ENCODE measurements at places on chromosomes 13 and 19. TPM values are rescaled to one million over a fixed set of nuclear protein-coding genes. Genes with fewer than 3 reads are reported as not detected.

DNA sequence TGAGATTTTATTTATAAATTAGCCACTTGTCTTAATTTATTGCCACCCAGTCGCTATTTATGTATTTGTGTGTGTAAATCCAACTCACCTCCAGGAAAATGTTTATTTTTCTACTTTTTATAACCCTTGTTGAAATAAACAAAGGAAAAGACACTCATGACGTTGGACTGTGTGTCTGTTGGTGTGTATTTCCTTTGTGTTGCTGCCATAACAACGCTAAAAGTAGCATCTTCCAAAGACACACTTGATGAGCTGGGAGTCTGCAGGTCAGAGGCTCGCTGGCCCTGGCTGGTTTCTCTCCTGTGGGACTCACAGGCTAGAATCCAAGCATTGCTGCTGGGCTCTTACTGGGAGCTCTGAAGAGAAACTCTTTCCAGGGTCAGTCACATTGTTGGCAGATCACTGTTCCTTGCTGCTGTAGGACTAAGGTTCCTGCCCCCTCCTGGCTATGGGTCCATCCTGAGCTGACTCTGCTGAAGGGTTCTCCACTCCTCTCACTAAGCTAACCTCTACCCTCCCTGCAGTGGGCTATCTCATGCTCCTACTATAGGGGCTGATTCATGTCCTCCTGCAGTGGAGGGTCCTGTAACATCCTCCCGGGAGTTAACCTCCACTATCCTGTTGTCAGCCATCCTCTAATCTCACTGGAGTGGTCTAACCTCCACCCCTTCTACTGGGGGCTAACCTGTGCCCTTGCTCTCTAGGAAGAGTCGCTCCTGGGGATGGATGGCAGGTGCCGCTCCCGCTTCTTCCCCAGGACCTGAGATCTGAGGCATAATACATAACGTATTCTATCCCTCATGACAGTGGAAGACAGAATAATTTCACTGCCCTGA lies 2.1 kb downstream of the IFNL2 start:
- no peaks in the 10 kb centered on the region for H3K36me3 ChIP-seq
- no peak overlapping the region for H3K4me3 ChIP-seq
- no peak overlapping the region for H3K27ac ChIP-seq
- H3K4me1 ChIP-seq = no peaks in the 10 kb centered on the region

GRCh38 chr19:17420475-17420924 lies 653 bp downstream of the MVB12A start:
- peaks cover 4% of the 10 kb centered on the region for H3K4me1 ChIP-seq
- H3K4me3 ChIP-seq = peak overlapping the region; percentile 67
- no peaks in the 10 kb centered on the region for H3K36me3 ChIP-seq
- H3K27ac ChIP-seq = no peak overlapping the region
- DNase-seq = peak; percentile 47

- H3K27me3 ChIP-seq = peaks cover 4% of the 10 kb centered on the region
- DNase-seq = no peak
- no peaks in the 10 kb centered on the region for H3K4me1 ChIP-seq
- H3K27ac ChIP-seq = no peak overlapping the region
These were observed 9.2 kb upstream of the GSX1 start for GRCh38 chr13:27783111-27783510.

GRCh38 chr19:3818466-3818865 lies 32.3 kb upstream of the MATK start:
- H3K27ac ChIP-seq = no peak overlapping the region
- no peaks in the 10 kb centered on the region for H3K4me1 ChIP-seq
- H3K27me3 ChIP-seq = no peaks in the 10 kb centered on the region
- DNase-seq = no peak
- no peak overlapping the region for H3K4me3 ChIP-seq

- DNase-seq = no peak
- no peak overlapping the region for H3K27ac ChIP-seq
- H3K4me3 ChIP-seq = no peak overlapping the region
- no peaks in the 10 kb centered on the region for H3K27me3 ChIP-seq
- H3K4me1 ChIP-seq = no peaks in the 10 kb centered on the region
- no peaks in the 10 kb centered on the region for H3K36me3 ChIP-seq
These were observed 275.6 kb downstream of the TSHZ3 start for GRCh38 chr19:31073485-31074198.

DNA sequence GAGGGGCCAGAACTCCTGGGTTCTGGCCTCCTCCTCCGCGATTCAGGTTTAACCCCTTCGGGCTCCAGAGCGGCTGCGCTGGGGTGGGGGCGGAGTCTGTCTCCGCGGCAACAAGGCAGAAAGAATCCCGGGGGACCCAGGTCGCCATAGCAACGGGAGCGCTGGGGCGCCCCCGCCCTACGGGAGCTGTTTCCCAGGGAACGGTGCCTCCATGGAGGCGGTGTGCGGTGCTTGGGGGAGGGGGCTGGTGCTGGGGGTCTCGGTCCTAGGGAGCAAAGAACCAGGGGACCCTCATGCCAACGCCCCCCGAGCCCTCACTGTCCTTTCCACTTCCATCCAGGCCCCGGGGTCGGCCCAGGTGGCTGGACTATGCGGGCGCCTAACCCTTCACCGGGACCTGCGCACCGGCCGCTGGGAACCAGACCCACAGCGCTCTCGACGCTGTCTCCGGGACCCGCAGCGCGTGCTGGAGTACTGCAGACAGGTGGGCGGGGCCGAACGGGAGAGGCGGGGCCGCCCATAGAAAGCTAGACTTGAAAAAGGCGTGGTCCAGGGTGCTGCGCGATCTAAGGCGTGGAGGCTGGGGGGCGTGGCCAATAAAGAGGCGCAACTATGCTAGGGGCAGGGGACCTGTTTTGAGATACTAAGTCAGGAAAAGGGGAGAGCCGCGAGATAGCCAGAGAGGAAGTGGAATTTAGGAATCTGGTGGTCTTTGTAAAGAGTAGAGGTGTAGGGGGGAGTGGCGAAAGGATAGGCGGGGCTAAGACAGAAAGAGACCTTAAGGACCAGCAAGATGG lies 1.2 kb downstream of the APLP1 start:
- peaks cover 11% of the 10 kb centered on the region for H3K27me3 ChIP-seq
- H3K27ac ChIP-seq = no peak overlapping the region
- DNase-seq = peak; percentile 71
- no peak overlapping the region for H3K4me3 ChIP-seq
- H3K4me1 ChIP-seq = peaks cover 7% of the 10 kb centered on the region

- no peak overlapping the region for H3K4me3 ChIP-seq
- no peak for DNase-seq
These were observed 2.7 kb downstream of the SLITRK1 start for GRCh38 chr13:83879431-83880171.

DNA sequence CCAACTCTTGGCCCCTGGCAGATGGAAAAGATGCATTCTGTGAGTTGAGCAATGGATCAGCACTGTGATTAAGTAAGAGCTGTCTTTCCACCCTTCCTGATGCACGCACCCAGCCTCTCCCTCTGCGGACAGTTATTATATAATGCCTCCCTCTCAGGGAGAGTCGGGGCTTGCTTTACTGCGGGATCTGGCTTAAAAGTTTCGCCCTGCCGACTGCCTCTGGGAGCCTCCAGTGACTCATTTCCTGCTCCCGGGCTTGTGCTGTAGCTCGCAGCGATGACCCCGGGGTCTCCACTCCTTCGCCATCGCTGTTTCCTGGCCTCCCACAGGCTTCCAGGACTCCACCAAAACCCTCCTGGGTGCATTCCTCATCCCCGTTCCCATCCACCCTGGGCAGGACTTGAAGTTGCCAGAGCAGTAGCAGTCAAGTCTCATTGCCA lies 107.4 kb upstream of the SLC7A1 start:
- no peak overlapping the region for H3K27ac ChIP-seq
- no peak for DNase-seq
- no peaks in the 10 kb centered on the region for H3K36me3 ChIP-seq
- no peaks in the 10 kb centered on the region for H3K4me1 ChIP-seq
- no peak overlapping the region for H3K4me3 ChIP-seq

DNA sequence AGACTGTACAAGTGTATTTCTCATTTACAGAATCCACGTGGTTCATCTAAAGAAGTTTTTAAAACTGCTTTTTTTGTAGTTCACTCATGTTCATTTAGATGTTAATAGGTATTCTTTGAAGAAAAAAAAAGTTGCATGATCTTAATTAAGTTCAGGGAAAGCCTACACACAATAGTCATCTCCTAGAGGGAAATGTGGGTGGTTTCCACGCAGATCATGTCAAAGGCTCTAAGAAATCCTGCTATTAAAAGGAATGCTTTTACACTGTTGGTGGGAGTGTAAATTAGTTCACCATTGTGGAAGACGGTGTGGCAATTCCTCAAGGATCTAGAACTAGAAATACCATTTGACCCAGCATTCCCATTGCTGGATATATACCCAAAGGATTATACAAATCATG lies 312.3 kb downstream of the GPC5 start:
- DNase-seq = no peak
- no peak overlapping the region for H3K27ac ChIP-seq
- H3K4me1 ChIP-seq = no peaks in the 10 kb centered on the region
- H3K4me3 ChIP-seq = no peak overlapping the region

GRCh38 chr19:458091-459042 lies 2.5 kb downstream of the SHC2 start:
- H3K36me3 ChIP-seq = no peaks in the 10 kb centered on the region
- H3K27ac ChIP-seq = no peak overlapping the region
- no peak overlapping the region for H3K4me3 ChIP-seq
- no peak for DNase-seq
- no peaks in the 10 kb centered on the region for H3K4me1 ChIP-seq

DNA sequence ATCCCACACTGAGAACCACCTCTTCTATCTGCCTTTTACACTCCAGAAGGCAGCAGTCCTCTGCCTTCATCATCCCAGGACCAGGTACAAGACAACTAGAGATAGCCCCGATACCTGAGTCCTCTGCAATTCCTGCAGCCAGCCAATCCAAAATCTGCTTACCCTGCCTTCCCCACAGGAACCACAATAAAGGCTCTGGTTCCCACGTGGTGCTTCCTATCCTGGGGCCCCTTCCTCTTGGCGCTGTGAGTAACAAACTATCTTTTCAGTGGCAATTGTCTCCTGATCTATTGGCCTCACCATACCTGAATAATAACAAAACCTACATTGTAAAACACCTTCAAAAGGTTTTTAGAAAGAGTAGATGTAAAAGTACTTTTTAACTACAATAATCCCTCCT lies 63.1 kb downstream of the ZDHHC20 start:
- H3K36me3 ChIP-seq = no peaks in the 10 kb centered on the region
- H3K27me3 ChIP-seq = no peaks in the 10 kb centered on the region
- H3K4me1 ChIP-seq = no peaks in the 10 kb centered on the region
- no peak overlapping the region for H3K27ac ChIP-seq

DNA sequence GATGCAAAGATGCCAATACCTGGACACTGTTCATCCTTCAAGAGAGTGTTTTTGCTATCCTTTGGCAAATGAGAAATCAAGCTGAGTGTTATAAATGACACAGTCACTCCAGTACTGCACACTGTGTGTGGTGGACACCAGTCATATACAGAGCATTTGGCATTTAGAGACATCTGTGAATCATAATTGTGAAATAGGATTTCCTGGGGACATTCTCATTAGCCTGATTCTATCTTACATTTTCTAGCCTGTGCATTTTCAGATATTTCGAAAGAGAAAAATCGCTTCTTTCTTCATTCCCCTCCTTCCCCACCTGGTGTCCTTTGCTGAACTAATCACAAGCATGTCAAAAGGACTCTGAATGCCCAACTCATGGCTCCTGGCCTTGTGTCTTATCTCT lies 781.0 kb upstream of the ARGLU1 start:
- DNase-seq = no peak
- H3K4me1 ChIP-seq = no peaks in the 10 kb centered on the region
- no peaks in the 10 kb centered on the region for H3K27me3 ChIP-seq
- no peak overlapping the region for H3K4me3 ChIP-seq

DNA sequence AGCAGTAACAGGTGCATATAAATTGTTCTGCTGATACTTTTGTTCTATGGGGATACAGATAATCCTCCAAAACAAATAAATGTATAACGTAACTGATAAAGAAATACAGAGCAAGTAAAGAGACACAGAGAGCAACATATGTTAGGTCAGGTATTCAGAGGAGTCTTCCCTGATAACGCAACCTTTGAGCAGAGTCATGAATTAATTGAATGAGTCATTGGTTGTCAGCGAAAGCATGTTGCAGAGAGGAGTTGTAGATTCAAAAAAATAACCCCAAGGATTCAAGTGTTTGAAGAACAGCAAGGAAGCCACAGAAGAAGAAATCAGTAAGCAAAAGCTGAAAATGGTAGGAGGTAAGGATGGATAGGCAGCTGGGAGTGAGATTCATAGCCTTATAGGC lies 245.2 kb downstream of the TBC1D4 start:
- H3K4me1 ChIP-seq = no peaks in the 10 kb centered on the region
- no peak overlapping the region for H3K27ac ChIP-seq
- no peaks in the 10 kb centered on the region for H3K27me3 ChIP-seq

GRCh38 chr13:33375421-33375820 lies 89.9 kb upstream of the STARD13 start:
- no peaks in the 10 kb centered on the region for H3K27me3 ChIP-seq
- no peak for DNase-seq
- H3K27ac ChIP-seq = no peak overlapping the region
- H3K4me3 ChIP-seq = no peak overlapping the region
- no peaks in the 10 kb centered on the region for H3K36me3 ChIP-seq

GRCh38 chr19:11125994-11126685 lies 29.4 kb downstream of the SPC24 start:
- H3K4me3 ChIP-seq = no peak overlapping the region
- H3K36me3 ChIP-seq = peaks cover 58% of the 10 kb centered on the region
- H3K27ac ChIP-seq = no peak overlapping the region
- DNase-seq = peak; percentile 79
- H3K27me3 ChIP-seq = no peaks in the 10 kb centered on the region

DNA sequence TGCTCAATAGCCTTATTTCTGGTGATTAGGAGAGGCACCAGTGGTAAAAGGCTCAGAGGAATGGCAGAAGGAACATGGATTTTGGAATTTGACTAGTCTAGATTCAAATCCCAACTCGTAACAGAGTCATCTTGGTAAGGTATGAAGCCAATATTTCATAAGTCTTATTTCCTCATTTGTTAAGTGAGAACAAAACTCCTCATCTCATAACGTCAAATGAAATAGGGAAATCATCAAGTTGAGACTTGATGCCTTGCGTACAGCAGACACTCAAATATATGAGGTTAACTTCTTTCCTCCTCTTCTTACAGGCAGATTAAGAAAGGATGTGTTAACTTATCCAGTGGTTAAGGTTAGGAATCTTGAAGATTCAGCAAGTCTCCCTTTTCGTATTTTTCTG lies 189.2 kb downstream of the DLEU7 start:
- H3K4me3 ChIP-seq = no peak overlapping the region
- no peaks in the 10 kb centered on the region for H3K4me1 ChIP-seq
- DNase-seq = no peak

The KCNRG gene
- total RNA-seq = 0.30 TPM

The CYP4F12 gene
- total RNA-seq = 82.1 TPM

The IGFL1 gene
- total RNA-seq = not detected

The GPR18 gene
- total RNA-seq = 0.35 TPM

The EDNRB gene
- total RNA-seq = 14.5 TPM

The ZNF432 gene
- 7.8 TPM for total RNA-seq

The SIGLEC6 gene
- 1.9 TPM for total RNA-seq

The NAPSA gene
- 1.9 TPM for total RNA-seq

The FFAR2 gene
- total RNA-seq = 0.22 TPM

The KIR2DL1 gene
- not detected for total RNA-seq

The FFAR3 gene
- total RNA-seq = 0.27 TPM

The NKPD1 gene
- 0.07 TPM for total RNA-seq

The ZNF93 gene
- 3.9 TPM for total RNA-seq

The UBE2L5 gene
- not detected for total RNA-seq

The CGB5 gene
- total RNA-seq = not detected

The OPA3 gene
- total RNA-seq = 12.4 TPM
